SHP77 (cell line): ENCODE measurements at places on chromosomes 5 and 9.

DNA sequence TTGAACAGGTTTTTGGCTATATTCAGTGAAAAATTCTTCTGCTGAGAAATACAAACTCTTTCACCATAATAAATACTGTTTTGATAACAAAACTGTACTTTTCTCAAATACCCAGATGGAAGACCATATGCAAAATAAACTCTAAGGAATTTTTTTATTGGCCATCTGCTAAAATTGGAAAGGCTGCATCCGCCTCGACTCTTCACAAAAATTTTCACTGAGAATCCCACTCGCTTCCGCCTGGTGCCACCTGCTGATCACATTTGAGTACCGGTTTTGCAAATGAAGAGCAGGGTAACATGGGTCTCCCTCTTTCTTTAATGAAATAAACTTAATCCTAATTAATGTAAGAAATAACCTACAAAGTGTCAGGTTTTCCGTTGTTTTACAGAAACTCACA lies 76.4 kb downstream of the TTLL11 start:
- no peak for DNase-seq

GRCh38 chr9:69697475-69697874 lies 25.3 kb upstream of the APBA1 start:
- DNase-seq = no peak

- no peak for DNase-seq
Observed at GRCh38 chr5:101123363-101123762, 220.3 kb upstream of the ST8SIA4 start.

DNA sequence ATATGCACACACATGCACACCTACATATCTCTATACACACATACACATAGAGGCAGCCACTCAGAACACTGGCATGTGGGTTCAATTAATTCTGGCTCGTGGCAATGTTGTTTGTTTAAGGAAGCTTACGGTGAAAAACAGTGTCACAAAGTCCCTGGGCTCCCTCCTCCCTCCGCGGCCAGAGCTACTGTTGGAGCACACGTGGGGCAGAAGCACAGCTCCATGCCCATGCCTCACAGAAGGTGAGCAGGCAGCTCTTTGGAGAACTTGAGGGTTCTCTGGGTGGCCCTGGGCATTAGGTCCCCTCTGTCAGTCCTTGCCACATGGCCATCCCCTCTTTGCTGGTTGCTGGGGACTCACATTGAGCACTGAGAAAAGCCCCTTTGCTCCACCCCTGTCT lies 107.5 kb downstream of the GADD45G start:
- DNase-seq = no peak

- DNase-seq = no peak
Observed at GRCh38 chr5:146188358-146188757, 5.9 kb upstream of the LARS1 start.

DNA sequence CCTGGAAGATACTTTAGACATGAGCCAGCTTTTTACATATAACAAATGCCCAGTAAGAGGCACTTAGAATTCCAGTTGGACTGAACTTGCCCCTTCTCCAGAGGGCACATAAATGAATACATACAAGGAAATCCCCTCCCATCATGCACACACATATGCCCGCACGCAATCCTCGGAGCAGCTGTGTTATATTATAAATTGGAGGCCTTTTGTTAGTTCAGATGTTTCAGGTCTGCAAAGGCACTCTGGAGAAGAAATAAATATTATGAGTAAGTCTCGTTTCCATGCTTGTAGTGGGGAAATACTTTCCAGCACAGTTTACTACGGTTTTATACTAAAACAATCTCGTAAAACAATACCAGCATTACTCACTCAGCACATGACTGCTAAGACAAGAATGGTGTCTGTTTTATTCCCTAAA lies 17.6 kb upstream of the MUSK start:
- DNase-seq = peak; percentile 90
